T47D (cell line): ENCODE measurements at places on chromosomes 3 and 15.

DNA sequence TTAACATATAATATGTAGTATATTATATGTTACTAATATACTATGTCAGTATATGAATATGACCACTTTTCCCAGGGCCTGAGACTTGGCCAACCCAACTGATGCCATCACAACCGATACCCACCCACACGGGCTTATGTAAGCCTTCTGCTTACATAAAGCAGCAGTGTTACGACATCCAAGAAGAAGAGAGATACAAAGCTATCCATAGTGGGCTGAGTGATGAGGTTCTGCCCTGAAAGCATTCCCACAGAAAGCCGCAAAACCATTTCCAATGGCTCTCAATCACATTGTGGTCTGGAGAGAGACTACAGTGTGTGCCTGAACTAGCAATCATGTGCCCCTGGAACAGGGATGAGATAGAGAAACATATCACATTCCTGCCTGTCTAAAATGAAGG, 177.9 kb downstream of the PLOD2 start:
- DNase-seq = no peak

DNA sequence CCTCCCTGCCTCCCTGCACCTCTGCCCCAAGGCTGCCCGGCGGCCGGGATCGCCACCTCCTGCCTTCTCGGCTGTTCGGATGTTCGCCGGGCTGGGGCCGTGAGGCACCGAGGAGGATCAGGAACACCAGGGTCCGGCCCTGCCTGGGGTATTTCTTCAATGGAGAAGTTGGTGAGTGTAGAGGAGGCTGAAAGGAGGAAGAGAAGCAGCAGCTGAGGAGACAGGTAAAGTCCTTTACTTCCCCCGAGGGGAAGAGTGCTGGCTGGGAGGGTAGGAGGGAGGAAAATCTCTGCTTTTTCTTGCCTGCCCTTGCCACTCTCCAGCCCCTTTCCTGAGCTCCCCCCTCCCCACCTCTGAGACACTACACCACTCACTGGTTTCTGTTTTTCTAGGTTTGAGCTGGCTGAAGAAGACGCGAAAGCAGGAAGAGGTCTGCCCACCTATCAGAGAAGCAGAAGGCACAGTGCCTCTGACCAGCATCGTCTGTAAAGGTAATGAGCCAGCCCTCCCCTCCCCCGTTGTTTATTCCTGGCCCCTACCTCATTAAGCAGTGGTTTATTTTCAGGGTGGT, 519 bp downstream of the ASB7 start:
- DNase-seq = peak; percentile 32

GRCh38 chr3:128804811-128805155, 74.6 kb upstream of the ACAD9 start:
- no peak for DNase-seq

DNA sequence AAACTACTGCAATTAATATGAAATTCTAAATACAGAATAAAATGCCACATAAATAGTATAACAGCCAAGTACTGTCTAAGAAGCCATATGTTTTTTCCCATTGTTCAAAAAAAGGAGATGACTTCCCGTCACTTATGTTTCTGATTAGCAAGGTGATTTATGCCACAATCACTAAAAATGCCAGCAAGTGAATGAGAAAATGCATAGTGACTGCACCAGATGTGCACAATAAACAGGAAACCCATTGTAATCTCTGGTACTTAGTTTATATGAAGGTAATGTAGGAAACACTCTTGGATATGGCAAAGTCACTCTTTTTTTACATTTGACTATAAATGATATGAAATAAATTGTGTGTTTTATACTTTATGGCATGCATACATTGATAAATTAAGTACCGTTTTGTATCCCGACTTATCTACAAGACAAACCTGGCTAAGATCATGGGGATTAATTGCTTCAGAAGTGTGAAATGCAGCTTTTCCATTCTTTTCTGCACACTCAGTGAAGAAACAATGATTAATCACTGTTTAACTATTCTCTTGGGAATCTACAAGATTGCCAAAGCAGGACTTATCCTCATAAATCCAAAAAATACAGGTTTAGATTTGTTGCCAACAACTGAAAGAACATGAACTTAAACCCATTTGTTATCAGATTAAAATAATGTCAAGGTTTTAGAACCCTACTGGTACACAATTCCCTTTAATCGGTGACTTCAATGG, 164.5 kb downstream of the TBC1D5 start:
- DNase-seq = no peak

DNA sequence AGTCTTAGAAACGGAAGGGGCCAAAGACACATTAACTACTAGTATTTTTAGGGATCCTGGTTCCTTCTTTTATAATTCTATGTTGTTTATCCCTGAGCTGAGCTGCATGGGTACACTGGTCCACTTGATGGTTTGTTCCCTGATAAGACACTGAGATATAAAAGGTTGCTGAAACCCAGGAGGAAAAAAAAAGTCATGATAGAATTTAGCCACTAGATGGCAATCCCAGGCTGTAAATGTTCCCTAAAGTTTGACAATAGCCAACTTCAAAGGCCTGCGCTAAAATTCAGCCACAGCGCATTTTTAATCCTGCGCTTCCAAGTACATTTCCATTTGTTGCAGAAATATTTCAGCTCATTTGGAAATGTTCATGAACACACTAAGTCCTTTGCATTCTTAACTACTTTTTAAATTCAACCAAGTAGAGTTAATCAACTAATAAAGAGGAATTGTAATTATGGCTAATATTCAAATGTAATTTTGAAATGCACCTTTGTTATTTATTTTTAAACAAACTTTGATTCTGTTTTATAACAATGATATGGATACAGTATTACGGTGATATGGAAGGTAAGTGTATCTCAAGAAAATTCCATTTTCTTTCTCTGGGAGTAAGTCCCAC, 249.3 kb upstream of the FEZF2 start:
- DNase-seq = peak; percentile 61

DNA sequence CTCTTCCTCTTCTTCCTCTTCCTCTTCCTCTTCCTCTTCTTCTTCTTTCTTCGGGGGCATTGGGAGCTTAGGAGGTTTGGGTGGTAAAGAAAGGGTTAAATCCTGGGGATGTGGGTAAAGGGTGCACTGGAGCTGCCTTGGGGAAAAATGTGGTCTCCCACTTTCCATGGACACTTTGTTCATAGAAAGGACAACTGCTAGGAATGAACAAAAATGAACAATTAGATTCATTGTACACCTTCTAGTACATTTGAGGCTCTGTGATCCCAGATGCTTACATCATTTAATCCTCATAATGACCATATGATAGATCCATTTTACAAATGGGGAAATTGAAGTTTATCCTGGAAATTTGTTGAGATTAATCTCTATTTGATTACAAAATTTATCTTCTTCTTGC, 699.7 kb downstream of the TUSC7 start:
- no peak for DNase-seq

DNA sequence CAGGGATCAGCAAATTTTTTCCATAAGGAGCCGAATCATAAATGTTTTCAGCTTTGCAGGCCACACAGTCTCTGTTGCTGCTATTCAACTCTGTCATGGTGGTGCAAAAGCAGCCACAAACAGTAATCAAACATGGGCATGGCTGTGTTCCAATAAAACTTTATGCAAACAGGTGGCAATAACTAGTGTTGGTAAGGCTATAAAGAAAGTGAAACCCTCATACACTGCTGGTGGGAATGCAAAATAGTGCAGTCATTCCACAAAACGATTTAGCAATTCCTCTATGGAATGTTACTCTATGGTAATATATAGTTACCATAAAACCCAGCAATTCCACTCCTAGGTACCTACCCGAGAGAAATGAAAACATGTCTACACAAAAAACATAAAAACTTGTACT, 14.0 kb upstream of the MRPS25 start:
- DNase-seq = no peak

GRCh38 chr3:187951452-187952190, 202.3 kb upstream of the LPP start:
- no peak for DNase-seq

DNA sequence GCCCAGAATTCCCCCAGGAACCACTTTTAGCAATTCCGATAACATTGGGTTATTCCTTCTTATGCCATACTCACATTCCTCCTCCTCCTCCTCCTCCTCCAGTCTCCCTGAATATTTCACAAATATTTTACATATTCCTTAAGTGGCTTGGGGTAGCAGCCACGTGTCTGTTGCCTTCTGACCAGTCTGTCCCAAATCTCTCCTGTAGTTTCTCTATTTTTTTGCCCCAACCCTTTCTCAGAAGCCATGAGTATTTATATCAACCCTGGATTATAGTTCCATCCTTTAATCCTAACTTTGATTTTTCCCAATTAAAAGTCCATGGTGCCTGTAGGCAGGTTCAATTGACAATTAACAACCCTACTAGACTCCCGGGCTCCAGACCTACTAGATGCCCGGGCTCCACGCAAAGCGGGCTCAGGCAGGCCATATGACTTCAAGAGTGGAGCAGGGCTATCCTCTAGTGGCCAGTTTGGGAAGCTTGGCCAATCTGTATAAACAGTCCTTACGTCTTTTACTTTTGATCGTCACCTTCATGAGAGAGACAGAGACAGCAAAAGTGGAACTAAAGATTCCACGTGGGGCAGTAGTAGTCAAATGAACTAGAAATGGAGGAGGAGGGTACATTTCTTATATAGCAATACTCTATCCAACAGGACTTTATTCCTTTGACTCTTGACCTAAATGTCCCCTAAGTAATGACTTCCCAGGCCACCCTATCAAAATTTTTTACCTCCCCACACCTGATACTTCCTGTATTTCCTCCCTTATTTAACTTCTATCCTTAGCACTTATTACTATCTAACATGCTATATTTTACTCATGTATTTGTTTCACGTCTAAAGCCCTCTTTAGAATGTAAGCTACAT, 69.7 kb downstream of the USF3 start:
- peak; percentile 21 for DNase-seq

DNA sequence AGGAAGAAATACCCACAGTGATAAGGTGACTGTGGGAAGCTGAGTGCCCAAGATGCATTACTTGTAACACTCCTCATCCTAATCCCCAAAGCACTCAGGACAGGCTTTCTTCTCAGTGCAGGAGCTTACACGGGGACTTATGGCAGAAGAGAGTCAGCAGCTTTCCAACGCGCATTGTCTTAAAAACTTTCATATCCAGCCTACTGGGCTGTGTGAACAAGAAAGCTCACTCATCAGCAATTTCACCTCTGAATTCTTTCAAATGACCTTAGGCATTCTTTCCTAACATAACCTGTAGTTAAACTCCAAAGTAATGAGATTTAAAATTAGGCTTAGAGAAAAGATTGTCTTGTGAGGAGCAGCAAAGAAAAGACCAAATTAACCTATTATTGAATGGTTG, 132.3 kb downstream of the KCNAB1 start:
- DNase-seq = no peak

GRCh38 chr3:3170998-3171397, 8.5 kb downstream of the CRBN start:
- no peak for DNase-seq

- no peak for DNase-seq
Observed at GRCh38 chr3:72800869-72801268, 47.4 kb downstream of the SHQ1 start.

GRCh38 chr3:30649572-30650318, 43.3 kb downstream of the TGFBR2 start:
- no peak for DNase-seq

DNA sequence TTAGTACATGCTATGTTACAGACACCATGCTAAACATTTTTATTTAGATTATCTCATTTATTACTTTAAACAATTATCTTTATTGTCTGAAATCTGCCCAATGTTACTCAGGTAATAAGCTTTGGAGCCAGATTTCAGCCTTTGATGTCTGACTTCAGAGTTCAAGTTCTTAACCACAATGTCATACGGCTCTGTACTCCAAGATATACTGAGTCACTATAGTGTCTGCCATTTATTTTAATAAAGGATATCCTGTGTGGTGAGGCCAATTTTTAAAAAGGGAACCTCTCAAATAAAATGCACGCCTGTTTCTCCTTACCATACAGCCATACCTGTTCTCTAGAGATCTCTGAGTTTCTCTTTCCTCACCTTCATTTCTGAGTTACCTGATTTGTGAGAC, 193.1 kb downstream of the EPHA3 start:
- no peak for DNase-seq

DNA sequence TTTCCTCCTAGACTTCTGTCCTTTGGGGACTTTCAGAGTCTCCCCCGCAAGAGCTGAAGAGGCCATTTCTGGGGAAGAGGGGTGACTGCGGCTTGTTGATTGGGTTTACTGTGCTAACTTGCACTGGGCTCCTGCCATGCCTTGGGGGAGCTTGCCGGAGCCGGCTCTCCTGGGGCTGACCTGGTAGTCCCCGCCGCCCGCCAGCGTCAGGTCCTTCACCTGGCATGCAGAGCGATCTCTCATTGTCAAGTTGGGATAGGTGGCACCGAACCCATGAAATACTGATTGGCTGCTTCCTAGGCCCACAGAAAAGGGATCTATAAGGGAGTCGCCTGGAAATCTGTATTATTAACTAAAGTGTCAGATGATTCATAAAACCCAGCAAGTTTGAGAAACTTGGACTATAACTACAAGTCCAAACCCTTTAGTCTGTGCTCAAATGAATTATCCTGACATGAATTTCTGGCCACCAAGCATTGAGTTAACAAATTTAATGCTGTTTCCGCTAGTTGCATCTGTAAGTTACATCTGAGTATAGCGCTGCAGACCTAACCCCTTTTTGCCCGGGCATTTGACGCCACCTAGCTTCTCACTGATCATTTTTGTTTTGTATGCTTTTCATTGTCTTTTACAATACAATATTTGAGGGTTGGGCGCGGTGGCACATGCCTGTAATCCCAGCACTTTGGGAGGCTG, 607 bp upstream of the IMP3 start:
- peak; percentile 60 for DNase-seq
